ENCODE measurements at places on chromosomes 13 and 19. TPM values are rescaled to one million over a fixed set of nuclear protein-coding genes. Genes with fewer than 3 reads are reported as not detected.

SULT2A1 gene
- not detected for total RNA-seq

CPT1C gene
- total RNA-seq, result 31.2 TPM

KLK2 gene
- total RNA-seq, result not detected

MIA gene
- 0.26 TPM for total RNA-seq

MAST1 gene
- 1.3 TPM for total RNA-seq

PEX11G gene
- total RNA-seq, result 3.9 TPM

FXYD3 gene
- not detected for total RNA-seq

KCNRG gene
- total RNA-seq, result 7.7 TPM

KIR2DL4 gene
- total RNA-seq, result not detected

Measured in fibroblast of lung (primary cell).